ENCODE measurements at places on chromosomes 3 and 15.

- DNase-seq, result no peak
Measured at GRCh38 chr3:190862209-190863118, at the start of gene GMNC. Gene GMNC, minus strand, starts transcription at chr3:190862694. Its CDS starts 79 bp downstream, at chr3:190862615.

GRCh38 chr3:31106912-31107311 is 212.5 kb upstream of the GADL1 start:
- no peak for DNase-seq

DNA sequence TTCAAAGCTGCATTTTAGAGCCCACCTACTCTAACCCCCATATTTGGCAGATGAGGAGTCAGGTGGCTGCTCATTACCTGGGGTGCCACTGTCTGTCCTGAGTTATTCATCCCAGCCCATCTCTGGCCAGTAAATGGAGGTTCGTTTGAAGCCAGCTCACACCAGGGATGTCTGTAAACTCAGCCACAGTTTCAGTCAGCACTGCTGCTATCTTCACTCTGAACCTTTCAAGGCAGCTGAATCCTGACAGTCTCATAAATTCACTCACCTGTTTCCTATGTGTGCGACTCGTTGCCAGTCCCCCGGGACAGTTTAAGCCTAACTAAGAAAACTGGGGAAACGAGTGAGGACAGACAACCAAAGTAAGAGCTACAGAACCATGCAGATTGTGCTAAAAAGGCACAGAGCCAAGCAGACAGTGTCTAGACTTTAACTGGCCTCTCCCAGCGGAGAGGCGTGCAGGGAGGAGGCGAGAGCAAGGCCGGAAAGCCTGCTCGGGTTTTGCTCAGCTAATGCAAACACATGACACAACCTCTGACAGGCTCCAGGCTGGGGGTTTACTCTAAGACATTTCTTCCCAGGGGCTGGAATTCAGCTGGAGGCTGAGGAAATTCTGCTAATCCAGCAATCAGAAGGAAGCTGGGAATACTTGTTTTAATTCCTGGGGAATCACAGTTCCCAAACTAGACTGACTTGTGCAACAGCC is 12.0 kb downstream of the FSTL1 start:
- no peak for DNase-seq

GRCh38 chr3:113514265-113514769 is 639 bp downstream of the SPICE1 start:
- no peak for DNase-seq

GRCh38 chr3:33790091-33790490 is 8.3 kb upstream of the PDCD6IP start:
- DNase-seq, result no peak

DNA sequence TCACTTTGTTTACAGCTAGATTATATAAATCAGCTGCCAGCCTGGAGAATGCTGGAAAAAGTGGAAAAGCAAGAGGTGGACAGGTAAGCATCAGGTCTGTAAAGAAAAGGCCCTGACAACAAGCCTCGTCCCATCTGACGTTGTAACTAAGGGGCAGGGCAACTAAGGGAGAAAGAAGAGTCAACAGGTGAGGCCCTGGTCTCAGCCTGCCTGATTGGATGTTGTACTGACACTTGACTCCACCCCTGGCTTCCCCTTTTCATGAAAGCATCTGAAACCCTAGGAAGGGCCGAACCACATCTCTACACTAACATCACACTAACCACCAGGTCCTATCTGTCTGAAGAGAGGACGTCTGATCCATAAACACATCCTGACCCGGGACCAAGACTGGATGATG is 357.6 kb upstream of the CFAP20DC start:
- DNase-seq, result no peak

- no peak for DNase-seq
Measured at GRCh38 chr3:70712449-70713082, 400.1 kb upstream of the MDFIC2 start.

All from central memory CD4-positive, alpha-beta T cell (primary cell).